ENCODE measurements at places on chromosomes 5 and 9.

- no peak for DNase-seq
Measured at GRCh38 chr5:76332102-76332501, 71.0 kb upstream of the IQGAP2 start.

DNA sequence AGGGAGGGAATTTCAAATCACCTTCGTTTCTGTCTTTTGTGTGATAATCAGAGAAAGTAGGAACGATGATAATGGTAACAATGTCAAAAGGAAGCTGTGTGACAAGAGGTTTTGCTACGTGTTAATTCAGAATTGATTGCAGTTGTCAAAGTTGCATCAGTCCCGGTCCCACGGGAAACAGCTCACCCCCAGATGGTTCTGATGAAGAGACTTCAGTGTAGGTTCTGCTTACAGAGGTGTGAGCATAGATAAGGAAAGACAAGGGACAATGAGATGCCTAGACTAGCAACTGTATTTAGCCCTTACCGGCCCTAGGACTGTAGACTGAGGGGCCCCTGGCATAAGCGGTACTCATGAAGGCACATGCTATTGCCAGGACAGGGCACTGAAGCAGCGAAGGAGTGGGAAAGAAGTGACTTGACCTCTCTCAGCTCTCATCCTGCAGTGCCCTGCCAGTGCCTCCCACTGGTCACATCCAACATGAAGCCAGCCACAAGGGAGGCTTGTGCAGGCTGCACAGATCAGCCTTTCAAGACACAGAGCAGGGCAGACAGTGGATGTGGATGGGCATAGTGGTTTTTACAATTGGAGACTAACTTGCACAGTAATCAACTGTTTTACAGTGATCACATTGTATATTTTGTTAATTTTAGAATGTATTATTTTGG, 21.1 kb downstream of the PDE8B start:
- no peak for DNase-seq

- no peak for DNase-seq
Measured at GRCh38 chr5:107560377-107560776, 110.4 kb downstream of the EFNA5 start.

DNA sequence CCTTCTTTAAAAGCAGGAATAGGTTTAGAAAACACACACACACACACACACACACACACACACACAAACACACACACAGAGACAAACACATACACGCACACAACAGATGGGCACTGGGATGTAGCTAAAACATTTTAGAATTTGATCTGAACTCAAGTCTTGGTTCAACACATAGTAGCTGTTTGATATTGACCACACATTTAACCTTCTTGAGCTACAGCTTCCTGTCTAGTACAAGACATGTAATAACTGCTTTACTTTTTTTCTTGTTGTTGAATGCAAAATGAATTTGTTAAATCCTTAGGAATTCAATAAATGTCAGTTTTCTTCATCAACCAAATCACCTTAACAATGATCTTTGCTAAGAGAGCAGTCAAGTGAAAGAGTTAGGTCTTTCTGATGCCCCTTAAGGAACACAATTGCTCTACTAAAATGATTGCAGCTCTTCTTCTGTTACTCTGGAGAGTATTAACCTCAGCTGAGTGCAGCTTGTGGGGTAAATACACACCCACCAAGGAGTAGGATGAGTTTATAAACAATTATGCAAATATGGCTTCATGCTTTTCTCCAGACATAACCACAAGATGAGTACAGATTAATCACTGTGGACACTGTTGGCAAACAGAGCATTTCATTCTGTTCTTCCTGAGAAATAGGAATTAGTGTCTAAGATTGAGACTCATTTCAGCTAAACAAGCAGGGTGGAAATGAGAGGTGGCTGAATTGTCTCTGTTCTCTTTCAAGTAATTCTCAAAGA, 302.9 kb upstream of the PAPPA start:
- peak; percentile 70 for DNase-seq

GRCh38 chr9:18707061-18707461, 233.1 kb downstream of the ADAMTSL1 start:
- DNase-seq = peak; percentile 15

GRCh38 chr9:115398313-115398650, 280.3 kb upstream of the TNC start:
- no peak for DNase-seq

- DNase-seq = no peak
Measured at GRCh38 chr5:131997026-131997726, 14.3 kb downstream of the ACSL6 start.

GRCh38 chr5:120252839-120253238, 211.3 kb upstream of the PRR16 start:
- peak; percentile 31 for DNase-seq

DNA sequence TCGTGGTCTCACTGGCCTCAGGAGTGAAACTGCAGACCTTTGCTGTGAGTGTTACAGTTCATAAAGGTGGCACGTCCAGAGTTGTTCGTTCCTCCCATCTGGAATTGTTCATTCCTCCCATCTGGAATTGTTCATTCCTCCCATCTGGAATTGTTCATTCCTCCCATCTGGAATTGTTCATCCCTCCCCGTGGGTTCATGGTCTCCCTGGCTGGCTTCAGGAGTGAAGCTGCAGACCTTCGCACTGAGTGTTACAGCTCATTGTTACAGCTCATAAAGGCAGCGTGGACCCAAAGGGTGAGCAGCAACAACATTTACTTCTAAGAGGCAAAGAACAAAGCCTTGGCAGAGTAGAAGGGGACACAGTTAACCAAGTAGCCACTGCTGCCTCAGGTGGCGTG, 69.1 kb downstream of the GCNT1 start:
- DNase-seq = peak; percentile 67

- no peak for DNase-seq
Measured at GRCh38 chr9:13576101-13576500, 296.6 kb upstream of the MPDZ start.

DNA sequence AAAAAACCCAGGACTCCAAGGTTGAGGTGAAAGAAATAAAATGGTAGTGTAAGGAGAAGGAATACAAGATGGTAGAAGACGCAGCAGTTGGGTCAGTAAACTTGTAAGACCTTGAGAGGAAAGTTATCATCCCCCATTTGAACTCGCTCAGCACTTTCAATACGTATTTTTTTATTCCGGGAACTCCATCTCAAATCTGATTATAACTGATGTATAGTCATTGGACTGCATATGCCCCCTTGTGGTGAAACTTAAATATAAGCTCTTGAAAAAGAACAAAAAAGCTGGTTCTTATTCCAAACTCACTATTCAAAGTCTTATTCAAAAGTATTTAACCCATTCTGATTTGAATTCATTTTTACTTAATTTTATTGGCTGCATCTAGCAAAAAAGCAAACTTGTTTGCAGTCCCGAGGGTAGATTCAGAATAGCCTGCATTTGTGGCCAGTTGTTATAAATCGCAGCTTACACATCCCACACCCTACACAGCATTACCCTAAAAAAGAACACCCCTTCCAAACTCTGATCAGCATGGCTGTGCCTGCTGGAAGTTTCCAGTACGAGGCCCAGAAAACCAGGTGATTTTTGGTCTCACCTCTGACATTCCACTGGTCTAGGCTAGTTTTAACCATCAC, 118.0 kb downstream of the ESM1 start:
- DNase-seq = peak; percentile 70

DNA sequence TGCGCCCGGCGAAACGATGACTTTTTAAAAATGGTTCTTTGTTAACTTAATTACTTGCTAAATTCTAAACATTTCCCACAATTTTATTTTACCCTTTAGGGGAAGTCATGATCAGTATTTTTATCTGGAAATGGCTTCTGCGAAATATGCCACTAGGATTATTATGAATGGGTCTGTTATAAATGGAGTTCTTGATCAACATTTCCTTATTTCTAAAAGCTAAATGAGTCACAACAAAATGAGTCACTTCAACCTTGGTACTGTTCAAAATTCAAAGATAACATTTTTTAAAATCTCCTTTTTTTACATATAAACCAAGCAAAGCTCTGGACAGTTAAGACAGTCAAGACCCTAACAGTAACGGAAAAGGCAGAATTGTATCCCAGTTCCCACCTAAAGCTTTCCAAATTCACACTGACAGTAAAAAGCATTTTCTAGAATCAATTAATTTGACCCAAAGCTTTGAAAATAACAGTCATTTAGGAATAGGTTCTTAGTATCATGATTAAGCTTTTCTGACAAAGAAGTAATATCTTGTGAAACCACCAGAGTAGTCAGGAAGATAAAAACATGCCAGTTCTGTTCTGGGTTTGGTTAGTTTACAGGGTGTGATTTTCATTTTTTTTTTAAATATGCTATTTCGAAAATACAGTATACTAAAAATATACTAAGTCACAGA, 81.7 kb downstream of the LHFPL2 start:
- peak; percentile 40 for DNase-seq

DNA sequence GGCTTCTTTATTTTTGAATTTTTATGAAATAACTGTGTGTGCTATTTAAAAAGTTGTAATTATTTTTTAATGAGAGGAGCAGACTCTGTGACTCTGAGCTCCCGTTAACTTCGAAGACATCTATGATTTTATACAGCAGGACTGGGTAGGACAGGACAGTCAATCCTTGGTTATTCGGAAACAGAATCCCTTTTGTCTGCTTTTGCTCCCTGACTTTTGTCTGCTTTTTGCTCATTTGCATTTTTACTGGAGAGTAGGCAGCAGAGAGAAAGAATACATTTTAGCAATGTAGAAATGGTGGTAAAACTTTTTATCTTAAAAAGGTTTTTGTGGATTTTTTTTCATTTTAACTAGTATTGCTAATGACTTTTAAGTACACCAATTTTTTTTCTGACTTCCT, 303.6 kb downstream of the ARHGAP26 start:
- DNase-seq = no peak

GRCh38 chr9:131747352-131747751, 7.5 kb upstream of the RAPGEF1 start:
- peak; percentile 61 for DNase-seq

GRCh38 chr5:150410524-150411244, 2.0 kb downstream of the CD74 start:
- DNase-seq = peak; percentile 76

DNA sequence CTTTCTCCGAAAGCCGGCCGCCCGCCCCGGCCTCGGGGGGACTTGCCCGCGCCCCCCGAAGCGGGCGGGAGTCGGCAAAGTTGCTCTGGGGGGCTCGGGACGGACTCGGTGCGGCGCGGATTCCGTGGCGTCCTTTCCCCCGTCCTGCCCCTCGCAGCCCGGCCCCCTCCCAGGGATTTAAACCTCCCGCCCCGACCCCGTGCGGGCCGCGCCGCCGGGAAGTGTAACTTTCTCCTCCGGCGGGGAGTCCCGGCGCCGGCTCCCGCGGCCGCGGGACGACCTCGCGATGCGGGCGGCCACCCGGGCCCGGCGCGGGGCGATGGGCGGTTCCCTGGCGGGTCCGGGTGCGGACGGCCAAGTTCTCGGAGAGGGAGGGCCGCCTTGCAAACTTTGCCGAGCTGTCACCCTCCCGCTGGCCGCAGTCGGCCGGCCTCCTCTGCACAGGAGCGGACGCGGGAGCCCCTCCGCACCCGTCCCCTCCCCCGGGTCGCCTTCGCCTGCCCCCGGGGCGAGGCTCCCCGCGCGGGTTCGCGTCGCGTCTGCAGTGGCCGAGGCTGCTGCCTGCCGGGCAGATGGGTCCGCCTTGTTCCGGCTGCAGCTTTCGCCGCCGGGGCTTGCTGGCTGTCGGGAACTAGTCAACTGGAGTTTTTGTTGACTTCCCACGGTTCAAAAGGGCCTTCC, 732 bp downstream of the PBX3 start:
- peak; percentile 48 for DNase-seq

DNA sequence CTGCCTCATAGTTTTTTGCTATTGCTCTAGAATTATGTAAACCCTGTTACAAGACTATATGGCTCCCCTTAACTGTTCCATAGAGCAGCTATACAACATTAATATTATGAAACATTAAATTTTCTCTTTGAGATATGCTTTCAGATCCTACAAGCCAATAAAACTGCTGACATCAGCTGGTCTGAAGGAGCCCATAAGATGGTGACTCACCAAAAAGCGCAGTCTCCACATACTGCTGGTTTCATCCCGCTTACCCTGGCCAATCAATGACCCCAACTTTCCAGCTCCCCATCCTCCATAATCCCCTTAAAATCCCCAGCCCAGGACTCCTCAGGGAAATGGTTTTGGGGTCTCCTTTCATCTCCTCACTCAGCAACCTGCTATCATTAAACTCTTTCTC, 172.7 kb downstream of the NSG2 start:
- DNase-seq = no peak

DNA sequence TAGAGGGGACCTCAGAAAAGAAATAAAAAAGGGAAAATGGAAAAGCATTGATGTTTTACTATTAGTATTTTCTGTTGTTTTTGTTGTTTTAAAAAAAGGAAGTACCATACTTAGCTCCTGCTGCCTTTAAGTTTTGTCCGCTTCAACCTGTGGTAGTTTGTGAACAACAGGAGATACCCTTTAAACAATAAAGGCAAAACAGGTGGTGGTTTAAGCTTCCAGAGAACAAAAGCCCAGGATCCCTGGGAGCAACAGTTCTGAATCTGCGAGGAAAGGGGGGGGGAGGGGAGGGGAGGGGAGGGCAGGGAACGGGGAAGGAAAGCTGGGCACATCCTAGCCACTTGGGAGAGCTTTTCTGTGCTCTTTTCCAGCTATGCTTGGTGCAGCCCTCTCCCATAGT, 2.1 kb upstream of the PSIP1 start:
- DNase-seq = no peak

DNA sequence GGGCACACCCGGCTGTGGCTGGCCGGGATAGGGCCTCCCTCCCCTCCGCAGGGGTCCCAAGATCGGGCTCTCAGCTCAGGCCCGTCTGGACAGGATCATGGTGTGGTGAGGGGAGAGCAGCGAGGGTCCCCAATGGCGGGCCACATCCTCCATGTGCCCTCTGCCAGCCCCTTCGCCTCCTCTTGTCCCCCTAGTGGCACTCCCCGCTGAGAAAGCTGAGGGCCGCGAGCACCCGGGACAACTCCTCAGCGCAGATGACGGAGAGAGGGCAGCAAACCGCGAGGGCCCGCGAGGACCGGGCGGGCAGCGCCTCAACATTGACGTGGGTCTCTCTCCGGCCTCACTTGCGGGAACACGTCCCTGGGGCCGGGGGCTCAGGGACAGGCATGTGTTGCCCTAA, 24.6 kb downstream of the NKD2 start:
- DNase-seq = no peak

DNA sequence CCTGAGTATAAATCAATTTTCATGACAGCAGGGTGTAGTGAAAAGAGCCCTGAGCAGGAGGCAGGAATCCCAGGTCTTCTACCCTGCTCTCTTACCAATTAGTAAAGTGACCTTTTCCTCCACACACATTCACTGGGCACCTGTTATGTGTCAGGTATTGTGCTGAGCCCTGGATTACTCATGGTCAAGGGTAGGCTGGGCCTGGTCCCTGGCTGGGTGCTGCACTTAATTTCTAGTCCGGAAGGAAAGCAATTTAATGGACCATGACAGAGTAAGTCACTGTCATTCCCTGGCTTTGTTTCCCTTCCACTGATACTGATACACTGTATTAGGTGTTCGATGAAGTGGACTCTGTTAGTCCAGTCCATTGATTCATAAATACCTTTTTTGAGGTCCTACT, 29.1 kb upstream of the BRINP1 start:
- DNase-seq = no peak

GRCh38 chr9:10876333-10876732, 263.5 kb upstream of the PTPRD start:
- DNase-seq = no peak

Data from EH (cell line).